H9 (cell line): ENCODE measurements at places on chromosomes 7 and 10. TPM values are rescaled to one million over a fixed set of nuclear protein-coding genes. Genes with fewer than 3 reads are reported as not detected.

Gene ADIRF
- not detected in 2 replicates for total RNA-seq

Gene OR9A2
- not detected in 2 replicates for total RNA-seq

Gene IL2RA
- total RNA-seq, result not detected in 2 replicates

DNA sequence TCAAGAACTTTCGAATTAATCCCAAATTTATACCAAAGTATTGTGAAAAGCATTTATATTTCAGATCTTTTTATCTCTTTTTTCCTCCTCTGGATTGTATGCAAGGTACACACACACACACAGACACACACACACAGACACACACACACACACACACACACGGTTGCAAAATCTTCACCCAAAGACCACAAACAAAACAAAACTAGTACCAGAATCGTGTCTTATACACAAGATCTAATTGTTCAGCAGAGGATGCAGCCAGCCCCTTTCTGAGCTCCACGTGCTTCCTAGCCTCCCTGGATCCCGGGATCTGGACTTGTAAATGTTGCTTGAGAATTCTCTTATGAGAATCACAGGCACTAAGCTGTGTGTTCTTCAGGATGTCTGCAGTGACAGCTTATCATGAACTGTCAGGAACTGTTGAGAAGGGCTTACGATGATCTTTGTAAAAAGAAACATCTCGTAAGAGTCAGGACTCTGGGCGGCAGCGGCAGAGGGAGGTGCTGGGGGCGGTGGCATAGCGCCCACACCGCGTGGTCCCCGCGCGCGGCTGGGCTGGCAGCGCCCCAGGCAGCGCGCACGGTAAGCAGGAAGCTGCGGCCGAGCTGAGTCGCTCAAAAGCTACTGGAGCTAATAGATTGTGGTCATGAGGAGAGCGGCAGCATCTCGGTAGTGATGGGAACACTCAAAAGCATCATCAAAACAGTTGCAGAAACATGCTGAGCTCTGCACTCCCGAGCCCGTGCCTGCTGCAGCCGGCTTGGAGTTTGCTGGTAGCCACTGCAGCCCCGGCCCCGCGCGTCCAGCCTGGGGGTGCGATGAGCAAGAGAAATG lies 277.6 kb downstream of the GATA3 start:
- DNase-seq, result peak; percentile 46

GRCh38 chr10:17144032-17144431 lies 14.4 kb upstream of the CUBN start:
- DNase-seq, result no peak

DNA sequence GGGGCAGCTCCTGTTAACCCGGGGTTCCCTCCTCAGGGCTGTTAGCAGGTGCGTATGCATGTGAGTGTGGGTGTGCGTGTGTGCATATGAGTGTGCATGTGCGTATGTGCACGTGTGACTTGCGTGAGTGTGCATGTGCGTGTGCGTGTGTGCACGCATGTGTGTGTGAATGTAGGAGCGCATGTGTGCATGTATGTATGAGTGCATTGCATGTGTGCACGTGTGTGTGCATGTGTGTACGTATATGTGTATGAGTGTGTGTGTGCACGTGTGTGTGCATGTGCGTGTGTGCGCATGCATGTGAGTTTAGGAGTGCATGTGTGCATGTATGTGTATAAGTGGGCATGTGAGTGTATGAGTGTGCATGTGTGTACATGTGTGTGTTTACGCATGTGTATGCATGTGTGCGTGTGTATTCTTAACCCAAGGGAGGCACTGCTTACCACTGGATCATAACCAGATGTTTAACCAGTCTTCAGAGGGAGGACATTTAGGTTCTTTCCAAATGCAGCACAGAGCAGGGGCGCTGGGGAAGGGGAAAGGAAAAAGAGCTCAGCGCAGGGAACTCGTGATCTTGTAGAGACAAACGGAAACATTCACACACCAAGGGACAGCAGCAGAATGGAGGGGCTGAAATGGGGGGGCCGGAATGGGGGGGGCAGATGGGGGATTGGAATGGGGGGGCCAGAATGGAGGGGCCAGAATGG lies 45.0 kb downstream of the PWWP2B start:
- no peak for DNase-seq
